GM03348 (cell line): ENCODE measurements at places on chromosomes 3 and 15.

DNA sequence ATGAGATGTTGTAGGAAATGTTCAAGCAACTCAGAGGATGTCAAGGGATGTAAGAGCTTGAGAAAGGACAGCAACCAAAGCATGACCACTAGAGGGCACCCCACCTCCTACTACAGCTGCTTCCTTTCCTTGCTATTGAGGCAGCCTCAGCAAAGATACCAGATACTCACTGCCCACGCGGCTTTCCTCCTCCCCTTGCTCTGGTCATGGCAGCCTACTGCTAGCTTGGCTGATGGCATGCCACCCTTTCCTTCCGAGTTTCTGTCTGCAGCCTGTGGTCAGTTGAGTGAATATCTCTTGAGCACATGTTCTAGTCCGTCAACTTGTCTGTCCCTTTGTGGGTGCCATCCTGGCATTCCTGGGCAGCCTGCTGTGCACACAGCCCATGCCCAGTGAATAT is 4.4 kb upstream of the CXCR6 start:
- peak; percentile 87 for DNase-seq

GRCh38 chr15:64148581-64148980 is 3.0 kb upstream of the SNX22 start:
- DNase-seq: no peak

GRCh38 chr3:24199775-24200247 is 254.7 kb downstream of the NR1D2 start:
- peak; percentile 64 for DNase-seq

- no peak for DNase-seq
Observed at GRCh38 chr3:113063126-113063894, 72.5 kb downstream of the GTPBP8 start.

DNA sequence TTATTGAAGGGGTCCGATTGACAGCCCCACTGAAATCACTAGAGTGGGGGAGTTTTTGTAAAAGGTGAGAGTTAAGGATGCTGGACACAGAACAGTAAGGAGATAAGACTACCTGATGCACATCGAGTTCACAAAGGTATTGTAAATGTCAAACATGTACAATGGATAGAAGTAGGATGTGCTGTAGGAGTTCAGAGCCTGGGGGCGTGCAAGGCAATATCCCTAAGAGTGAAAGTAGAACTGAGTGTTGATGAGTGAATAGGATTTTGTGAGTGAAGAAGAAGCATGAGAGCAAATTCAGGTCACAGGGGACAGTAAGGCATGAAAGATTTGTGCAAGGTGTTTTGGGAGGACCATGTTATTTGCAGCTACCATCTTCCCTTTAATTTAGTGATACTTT is 21.5 kb downstream of the DOCK3 start:
- DNase-seq: no peak

DNA sequence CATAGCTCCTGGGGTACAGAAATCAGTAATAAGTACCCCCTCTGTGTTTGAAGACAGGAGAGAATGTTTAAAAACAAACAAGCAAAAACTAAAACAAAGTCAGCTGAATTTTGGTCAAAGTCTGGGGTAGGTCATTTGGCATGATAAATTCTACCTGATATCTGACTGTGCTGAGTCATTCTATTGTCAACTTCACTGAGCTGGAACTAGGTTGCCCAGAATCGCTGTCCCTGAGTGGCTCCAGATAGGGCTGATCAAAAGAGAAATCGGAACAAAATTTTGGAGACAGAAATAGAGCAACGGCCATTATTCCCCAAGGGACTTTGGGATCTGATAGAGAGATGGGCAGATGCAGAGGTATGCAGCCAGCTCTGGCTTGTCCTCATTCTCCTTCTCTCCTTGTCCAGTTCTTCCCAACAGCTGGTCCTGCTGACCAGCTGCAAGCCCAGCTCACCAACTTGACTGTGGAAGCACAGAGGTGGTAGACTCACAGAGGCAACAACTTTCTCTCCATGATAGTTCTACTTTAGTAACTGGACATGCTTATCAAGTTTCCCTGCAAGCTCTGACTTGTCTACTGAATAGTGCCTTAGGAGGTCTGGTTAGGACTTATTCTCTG is 57.3 kb upstream of the MYRIP start:
- DNase-seq: no peak
